ENCODE measurements at places on chromosomes 5 and 9.

DNA sequence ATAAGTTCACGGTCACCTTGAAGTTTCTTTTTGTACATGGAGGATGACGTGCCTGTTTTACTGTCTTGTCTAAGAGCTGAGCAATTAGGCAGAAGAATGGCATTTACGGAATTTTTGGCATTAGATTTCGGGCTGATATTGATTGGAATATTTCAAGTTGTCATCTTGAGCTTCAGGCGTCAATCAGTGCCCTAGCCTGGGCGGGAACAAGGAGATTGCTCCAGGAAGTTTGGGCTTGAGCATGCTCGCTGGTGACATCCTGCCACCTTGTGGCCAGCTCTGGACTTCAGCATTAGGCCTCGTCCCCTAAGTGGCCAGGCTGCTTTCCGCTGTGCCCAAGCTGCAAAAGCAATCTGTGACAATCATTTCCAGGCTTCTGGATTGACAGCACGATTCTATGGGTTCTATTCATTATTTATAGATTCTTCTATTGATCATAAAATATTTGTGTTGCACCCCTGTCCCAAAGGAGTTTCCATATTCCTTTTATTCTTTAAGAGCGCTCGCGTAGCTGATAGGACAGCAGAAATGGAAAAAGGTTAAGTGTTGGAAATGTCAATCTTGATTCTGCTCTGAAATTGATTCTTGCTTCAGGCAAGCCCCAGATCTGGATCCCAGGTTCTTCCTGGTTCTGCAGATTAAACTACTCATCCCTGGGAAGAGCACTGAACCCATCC is 79.3 kb downstream of the SLC28A3 start:
- peak; percentile 85 for DNase-seq

DNA sequence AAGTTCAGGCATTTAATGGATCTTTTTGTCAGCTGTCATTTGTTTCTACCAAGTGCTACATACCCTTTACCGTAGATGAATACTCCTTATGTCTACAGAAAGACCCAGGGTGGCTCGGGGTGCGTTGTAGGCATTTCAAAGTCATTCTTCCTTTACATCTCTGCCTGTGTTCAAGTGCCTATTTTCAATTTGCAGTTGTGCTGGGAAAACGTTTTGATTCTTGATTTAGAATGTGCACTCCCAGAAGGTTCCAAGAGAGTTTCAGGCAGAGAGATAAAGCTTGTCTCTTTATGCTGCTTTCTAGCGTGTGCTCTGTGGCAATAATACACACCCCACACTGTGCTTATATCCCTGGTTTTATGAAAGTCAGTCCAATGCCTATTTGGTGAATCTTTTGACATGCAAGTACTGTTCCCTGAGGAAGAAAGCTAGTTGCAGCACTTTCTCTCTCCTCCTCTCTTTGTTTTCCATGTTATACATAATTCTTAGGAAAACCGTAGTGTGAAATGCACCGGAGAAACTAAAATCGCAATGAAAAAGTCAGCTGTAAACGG is 828.1 kb upstream of the ZNF608 start:
- no peak for DNase-seq

DNA sequence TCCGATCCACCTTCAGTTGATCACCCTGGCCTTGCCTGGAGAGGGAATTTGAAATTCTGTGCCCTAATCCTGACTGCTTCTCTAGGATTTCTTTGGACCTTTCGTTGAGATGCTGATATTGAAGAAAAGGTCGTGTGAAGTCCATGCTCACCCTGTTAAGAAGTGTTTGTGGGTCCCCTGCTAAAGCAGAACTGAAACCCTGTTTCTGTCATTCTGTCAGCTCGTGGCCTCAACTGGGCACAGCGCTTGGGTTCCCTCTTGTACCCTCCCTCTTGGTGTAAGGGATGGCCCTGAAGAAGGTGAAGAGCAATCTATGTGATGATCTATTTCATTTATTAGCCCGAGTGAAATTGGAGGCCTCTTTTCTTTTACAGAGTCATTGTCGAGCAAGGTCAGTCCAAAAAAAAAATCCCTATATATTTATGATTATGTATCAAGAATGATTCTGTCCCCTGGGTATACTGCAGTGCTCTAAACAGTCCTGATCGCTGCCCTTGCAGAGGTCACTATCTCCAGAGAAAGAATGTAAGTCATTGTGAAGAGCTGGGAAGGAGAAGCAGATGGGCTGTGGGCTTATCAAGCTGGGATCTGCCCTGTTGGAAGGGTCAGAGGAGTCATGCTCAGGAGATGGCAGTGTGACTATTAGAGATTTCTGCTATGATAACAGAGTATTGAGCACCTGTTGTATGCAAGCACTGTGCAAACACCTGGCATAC is 56.1 kb downstream of the WWC1 start:
- no peak for DNase-seq

- DNase-seq, result no peak
Observed at GRCh38 chr5:16702964-16703363, 86.2 kb upstream of the RETREG1 start.

DNA sequence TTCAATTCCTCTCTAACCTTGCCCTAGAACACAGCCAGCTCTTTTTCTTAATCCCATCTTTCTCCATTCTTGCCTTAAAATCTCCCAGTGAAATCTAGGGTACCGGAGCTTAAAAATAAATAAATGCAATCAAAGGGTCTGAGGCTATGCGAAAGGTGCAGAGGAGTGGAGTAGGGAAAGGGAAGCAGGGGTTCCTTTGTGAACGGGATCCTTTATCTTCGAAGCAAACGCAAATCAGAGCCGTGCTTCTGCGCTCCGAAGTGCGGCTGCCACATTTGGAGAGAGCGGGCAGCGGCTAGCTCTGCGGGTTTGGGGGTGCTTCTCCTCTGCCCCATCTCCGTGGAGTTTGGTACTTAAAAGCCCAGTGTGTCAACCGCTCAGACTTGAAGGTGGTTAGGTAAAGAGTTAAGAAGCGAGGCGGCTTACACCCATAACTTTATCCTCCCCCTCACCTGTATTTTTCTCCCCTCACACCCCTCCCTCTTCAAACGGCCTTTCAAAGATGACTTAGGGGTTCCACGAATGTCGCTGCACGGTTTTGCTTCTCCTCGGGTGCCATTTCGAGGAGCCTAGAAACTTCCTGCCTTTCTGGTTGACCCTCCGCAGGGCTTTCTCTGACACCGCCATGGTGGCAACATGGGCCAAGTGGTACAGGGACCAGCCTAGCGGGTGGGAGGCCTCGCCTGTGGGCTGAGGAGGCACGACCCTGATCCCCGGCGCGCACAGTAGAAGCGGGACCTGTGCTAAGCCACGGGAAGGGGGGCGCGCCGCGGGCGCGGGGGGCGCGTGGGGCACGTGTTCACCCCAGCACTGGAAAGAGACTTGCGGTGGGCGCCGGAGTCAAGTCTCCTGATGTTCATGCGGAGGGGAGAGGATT is 31.7 kb upstream of the NFIB start:
- no peak for DNase-seq

All from NCI-H1436 (cell line).